ENCODE measurements at places on chromosomes 5 and 9.

DNA sequence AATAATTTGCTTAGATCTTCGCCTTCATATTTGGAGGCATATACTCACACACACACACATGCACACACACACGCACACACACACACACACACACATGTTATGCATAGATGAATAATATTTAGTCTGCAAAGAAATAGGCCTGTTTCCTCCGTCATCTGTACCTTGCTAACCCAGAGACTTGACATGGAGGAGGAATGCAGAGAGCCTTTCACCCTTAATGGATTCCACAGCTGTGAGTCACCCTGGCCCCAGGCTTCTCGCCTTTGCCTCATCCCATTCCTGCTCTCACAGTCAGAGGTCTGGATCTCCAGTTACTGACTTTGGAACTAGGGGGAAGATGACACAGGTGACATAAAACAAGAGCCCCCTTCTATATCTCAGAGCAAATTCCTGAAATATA is 29.7 kb downstream of the ZNF462 start:
- no peak for DNase-seq

DNA sequence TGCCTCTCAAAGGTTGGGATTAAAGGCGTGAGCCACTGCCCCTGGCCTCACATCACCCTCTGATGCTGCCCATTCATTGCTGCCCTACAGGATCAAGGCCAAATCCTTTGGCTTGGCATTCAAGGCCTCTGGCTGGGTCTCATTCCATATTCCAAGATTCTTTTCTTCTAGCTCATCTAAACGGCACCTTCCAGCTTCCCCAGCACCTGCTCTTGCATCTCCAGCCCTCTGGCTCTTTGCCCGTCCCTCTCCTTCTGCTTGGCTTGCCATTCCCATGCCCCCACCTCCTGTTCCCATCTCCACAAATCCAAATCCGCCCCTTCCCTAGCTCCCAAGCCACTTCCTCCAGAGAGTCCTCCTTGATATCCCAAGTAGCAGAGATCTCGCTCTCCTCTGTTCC is 33.1 kb downstream of the CORO2A start:
- no peak for DNase-seq

- peak; percentile 57 for DNase-seq
Observed at GRCh38 chr9:70113403-70114022, 69.9 kb downstream of the MAMDC2 start.

GRCh38 chr5:134735243-134735642 is 3.1 kb upstream of the CAMLG start:
- no peak for DNase-seq

- no peak for DNase-seq
Observed at GRCh38 chr9:136927343-136928271, 16.9 kb downstream of the FBXW5 start.

GRCh38 chr9:80995759-80996158 is 693.6 kb downstream of the TLE1 start:
- DNase-seq: no peak

GRCh38 chr9:107931071-107931715 is 441.6 kb upstream of the KLF4 start:
- no peak for DNase-seq

- DNase-seq: no peak
Observed at GRCh38 chr5:73706963-73707362, 81.0 kb downstream of the ARHGEF28 start.

GRCh38 chr9:105401651-105402050 is 46.2 kb upstream of the FSD1L start:
- no peak for DNase-seq

All from left lobe of liver (tissue), 2 donors.